ENCODE measurements at places on chromosomes 7 and 10.
A peak's percentile ranks its signal among the peaks of the same experiment; 100 is the strongest.

- DNase-seq, result peak; percentile 79
These were observed 50.8 kb downstream of the KCNH2 start for GRCh38 chr7:150927157-150927955.

DNA sequence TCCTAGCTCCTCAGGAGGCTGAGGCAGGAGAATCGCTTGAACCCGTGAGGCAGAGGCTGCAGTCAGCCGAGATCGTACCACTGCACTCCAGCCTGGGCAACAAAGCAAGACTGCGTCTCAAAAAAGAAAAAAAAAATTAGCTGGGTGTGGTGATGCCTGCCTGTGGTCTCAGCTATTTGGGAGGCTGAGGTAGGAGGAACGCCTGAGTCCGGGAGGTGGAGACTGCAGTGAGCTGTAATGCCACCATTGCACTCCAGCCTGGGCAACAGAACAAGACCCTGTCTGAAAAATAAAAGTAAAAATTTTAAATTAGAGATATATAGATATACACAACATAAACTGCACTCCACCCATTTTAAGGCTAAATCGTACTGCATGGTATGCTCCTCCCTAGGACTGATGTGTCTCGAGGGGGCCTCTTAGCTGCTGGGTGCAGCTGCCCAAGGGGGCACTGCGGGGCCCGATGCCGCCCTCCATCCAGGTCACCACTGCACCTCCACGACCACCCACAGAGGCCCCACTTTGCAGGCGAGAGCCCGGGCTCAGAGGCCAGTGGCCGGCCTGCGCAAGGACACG lies 40.9 kb upstream of the FOXK1 start:
- DNase-seq, result no peak

- DNase-seq, result no peak
These were observed 138.5 kb downstream of the CPED1 start for GRCh38 chr7:121126801-121127534.

GRCh38 chr10:46215426-46215825 lies 71.4 kb upstream of the ANTXRL start:
- DNase-seq, result no peak

DNA sequence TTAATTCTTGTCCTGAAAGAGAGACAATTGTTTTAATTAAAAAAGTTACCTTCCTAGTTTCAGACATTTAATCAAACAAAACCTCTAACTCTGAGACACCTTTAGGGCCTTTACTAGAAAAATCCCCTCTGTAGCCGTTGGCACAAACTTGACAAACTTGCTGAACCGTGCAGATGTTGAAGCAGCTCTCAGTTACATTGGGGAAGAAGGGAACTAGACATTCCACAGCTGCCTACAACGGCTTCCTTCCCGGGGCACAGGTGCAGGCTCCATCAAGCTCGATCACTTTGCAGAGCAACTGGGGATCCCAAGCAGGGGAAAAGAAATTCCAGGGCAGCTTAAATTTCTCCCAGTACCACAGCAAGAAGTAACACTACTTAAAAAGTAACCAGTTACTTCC lies 141.3 kb downstream of the SKAP2 start:
- no peak for DNase-seq

DNA sequence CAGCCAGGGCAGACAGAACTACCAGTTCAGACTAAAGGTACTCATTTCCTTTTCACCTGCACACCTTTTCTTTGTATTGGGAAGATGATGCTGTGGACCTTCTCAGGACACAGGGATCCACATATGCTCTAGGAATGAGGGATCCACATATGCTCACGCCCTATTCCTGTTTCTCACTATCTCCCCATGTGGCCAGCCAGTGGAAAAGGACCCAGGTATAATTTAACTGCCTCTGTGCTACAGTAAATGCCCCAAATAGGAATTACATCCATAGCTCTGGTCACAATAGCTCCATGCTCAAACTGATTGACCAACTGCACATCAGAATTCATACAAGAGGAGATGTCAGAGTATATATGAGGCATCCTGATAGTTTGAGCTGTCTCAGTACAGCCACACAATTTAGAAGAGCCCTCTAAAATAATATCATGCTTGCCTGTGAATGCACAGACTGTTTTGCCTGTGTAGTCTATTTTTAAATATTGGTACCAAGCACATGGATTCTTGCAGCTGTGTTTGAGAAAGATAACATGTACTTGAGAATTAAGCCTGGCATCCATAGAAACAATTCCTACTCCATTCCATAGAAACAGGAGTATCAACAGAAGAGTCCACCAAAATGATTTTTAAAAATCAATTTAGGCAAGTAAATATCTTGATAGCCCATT lies 43.7 kb downstream of the CTTNBP2 start:
- no peak for DNase-seq

DNA sequence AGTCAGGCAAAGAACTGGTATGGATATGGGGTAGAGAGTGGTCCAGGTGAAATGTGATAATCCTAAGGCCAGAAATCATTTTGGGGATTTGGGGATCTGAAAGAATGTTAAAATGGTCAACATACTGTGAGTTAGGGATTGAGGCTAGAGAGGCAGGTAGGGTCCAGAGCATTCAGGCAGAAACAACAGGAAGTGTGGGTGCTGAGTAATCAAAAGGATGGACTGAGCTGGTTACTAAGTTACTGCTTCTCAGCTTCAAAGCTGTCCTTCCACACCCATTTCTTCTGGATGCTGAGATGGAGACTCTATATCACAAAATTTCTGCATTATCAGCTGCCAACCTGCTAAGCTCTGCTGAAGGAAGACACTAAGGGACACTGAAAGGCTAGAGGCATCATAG lies 30.6 kb upstream of the PRKCQ start:
- DNase-seq, result no peak

GRCh38 chr10:218798-219197 lies 83.5 kb downstream of the ZMYND11 start:
- DNase-seq, result no peak

- no peak for DNase-seq
These were observed 41.3 kb downstream of the PHTF2 start for GRCh38 chr7:77839919-77840318.

- DNase-seq, result peak; percentile 71
These were observed 1043.2 kb upstream of the C7orf33 start for GRCh38 chr7:147547252-147547897.

DNA sequence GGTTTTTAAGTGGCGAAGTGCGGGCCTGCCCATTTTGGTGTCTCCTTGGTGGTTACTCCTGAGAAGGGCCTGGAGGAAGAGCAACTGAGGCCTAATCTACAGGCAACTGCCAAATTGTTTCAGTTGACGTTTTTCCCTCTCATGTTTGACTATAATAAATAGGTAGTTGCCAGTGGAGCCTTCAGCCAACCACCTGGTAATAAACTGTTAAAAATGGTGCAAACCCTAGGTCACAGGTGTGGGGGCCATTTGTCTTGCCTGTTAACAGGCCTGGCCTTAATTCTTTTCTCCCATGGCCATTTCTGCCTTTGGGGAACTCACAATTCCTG lies 3.7 kb downstream of the IKZF1 start:
- no peak for DNase-seq

DNA sequence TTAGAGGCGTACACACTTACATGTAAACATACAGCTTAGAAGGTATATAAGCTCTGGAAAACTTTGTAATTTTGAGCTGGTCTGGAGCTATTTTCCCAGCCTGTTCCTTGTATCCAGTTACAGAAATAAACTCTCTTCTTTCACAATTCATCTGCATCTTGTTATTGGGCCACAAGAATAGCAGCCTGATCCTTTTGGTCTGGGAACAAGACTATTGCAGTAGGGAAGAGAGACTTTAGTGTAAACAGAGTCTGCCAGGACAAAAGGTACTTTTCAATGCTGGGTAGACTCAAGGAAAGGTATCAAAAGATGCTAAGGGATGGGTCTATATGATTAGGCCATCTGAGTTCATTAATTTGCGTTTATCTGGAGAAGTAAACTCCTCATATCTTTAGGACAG lies 728.3 kb downstream of the TYW1 start:
- DNase-seq, result no peak

- DNase-seq, result no peak
These were observed 164.8 kb downstream of the MAGI2 start for GRCh38 chr7:79288655-79289054.
